ENCODE measurements at places on chromosomes 1 and 21. TPM values are rescaled to one million over a fixed set of nuclear protein-coding genes. Genes with fewer than 3 reads are reported as not detected.

- no peaks in the 10 kb centered on the region for H3K36me3 ChIP-seq
- H3K4me1 ChIP-seq = no peaks in the 10 kb centered on the region
- DNase-seq = no peak
- no peak overlapping the region for H3K4me3 ChIP-seq
- no peak overlapping the region for H3K27ac ChIP-seq
Measured at GRCh38 chr1:9846611-9847171, 22.9 kb upstream of the CLSTN1 start.

DNA sequence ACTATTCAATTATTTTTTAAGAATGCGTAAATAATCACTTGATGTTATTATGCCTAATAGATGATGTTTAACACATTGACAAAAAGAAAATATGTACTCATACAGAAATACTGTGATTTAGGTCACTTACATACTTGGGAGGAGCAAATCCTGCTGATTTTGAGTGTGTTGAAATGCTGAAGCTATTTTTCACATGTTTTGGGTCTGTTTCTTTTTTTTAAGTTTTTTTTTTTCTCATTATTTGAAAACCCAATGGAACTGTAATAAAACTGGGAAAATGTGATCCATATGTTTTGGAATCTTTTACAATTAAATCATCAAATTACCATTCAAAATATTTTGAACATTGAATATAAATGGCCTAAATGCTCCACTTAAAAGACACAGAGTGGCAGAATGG is 366.2 kb upstream of the ADAMTS5 start:
- H3K27ac ChIP-seq = no peak overlapping the region
- H3K4me1 ChIP-seq = no peaks in the 10 kb centered on the region
- no peak overlapping the region for H3K4me3 ChIP-seq

GRCh38 chr1:30929135-30929889 is 20.8 kb upstream of the SDC3 start:
- H3K4me1 ChIP-seq = no peaks in the 10 kb centered on the region
- DNase-seq = no peak
- no peak overlapping the region for H3K27ac ChIP-seq
- H3K36me3 ChIP-seq = no peaks in the 10 kb centered on the region

- DNase-seq = no peak
- no peaks in the 10 kb centered on the region for H3K27me3 ChIP-seq
- H3K27ac ChIP-seq = no peak overlapping the region
- no peak overlapping the region for H3K4me3 ChIP-seq
- H3K36me3 ChIP-seq = no peaks in the 10 kb centered on the region
- H3K4me1 ChIP-seq = no peaks in the 10 kb centered on the region
Measured at GRCh38 chr1:175131095-175131494, 61.5 kb downstream of the KIAA0040 start.

- no peak overlapping the region for H3K27ac ChIP-seq
- H3K4me3 ChIP-seq = no peak overlapping the region
- H3K27me3 ChIP-seq = no peaks in the 10 kb centered on the region
- H3K4me1 ChIP-seq = no peaks in the 10 kb centered on the region
Measured at GRCh38 chr1:246789454-246790339, 65.5 kb downstream of the SCCPDH start.

DNA sequence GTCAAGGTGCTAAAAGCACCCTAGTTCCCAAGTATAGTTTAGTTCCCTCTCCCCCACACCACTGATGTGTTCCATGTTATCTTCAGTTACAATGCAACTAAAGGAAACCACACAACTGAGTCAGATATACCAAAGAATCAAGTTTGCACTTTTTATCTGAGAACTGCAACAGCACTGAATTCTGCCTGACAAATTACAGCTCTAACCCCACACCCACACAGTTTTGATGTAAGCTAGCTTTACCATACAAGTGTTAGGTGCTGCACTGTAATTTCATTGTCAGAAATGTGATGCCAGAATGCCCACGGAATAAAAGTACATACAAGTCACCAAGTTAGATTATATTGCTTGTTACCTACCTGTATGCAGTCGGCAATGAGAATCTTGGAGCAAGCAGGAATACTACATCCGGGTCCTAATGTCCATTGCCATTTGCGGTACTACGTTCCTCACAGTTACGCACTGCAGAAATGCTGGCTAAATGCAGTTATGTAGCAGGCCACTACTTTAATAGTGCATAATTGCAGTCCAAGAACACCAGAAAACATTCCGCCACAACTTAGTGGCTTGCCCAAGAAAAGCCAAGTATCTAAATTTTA is 12.1 kb downstream of the SFPQ start:
- peaks cover 5% of the 10 kb centered on the region for H3K4me1 ChIP-seq
- no peak overlapping the region for H3K27ac ChIP-seq
- no peaks in the 10 kb centered on the region for H3K27me3 ChIP-seq
- DNase-seq = no peak

Gene WNT9A
- total RNA-seq = 6.8 TPM

Measured in uterus (tissue), 4 donors.